ENCODE measurements at places on chromosomes 5 and 9.

- no peak for DNase-seq
Observed at GRCh38 chr9:95809686-95810085, 65.8 kb upstream of the ERCC6L2 start.

GRCh38 chr9:105437704-105438103 is 10.1 kb upstream of the FSD1L start:
- no peak for DNase-seq

DNA sequence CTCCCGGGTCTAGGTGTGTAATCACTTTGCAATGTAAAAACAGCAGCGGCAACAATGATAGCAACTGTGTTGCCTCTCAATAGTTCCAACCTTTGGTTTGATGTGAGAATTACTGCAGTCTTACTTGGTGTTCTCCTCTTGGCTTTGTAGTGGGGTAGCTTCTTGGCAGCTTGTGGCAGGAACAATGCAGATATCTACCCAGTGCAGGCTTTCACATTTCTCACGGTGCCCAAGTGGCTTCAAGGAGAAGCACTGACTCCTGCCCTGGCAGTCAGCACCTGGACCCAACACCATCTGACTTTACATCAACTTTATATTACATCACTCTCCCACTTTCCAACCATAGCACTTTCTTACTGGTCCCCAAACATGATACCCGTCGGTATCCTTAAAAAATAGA is 28.4 kb upstream of the TIFAB start:
- no peak for DNase-seq

- DNase-seq: no peak
Observed at GRCh38 chr9:137715321-137715720, 96.5 kb downstream of the EHMT1 start.

DNA sequence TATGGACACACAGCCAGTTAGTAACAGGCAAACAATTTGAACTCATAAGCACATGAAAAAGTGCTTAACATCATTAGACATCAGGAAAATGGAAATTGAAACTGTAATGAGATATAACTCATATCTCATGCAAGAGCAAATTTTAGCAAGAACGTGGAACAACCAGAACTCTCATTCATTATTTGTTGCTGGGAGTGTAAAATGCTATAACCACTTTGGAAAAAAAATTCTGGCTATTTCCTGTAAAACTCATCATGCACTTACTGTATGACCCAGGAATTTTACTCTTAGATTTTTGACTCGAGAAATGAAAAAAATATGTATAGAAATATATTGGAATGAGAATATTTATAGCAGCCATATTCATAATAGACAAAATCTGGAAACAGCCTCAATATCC is 205.7 kb upstream of the PUM3 start:
- DNase-seq: no peak

DNA sequence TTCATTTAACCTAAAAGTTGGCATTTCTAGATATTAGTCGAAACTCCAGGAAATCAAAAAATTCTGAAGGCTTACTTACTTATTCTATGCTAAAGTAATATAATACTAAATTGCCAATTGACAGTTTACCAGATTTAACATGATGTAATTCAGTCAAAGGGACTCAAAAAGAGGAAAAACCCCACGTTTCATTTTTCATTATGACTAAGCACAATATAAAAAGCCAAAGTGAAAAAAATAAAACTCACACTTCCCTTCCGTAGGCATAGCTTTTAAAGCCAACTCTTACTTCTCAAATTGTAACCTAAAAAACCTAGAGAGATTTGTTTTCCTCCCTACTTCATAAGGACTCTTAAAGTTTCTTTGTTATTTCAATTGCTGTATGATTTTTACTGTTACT is 146.6 kb downstream of the RAPGEF6 start:
- no peak for DNase-seq

DNA sequence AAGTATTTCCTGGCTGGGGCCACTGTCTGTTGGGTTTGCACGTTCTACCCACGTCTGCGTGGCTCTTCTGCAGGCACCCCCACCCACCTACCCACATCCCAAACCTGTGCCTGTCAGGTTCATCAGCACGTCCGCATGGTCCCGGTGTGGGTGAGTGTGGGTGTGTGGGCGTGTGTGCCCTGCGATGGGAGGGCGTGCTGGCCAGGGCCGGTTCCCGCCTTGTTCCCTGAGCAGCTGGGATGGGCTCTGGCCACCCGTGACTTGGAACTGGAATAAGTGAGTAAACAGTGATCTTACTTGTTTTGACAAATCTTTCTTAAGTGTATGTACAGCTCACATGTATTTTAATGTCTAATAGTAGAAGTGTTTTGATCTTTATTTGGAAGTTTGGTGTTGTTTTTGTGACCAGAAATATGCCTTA is 20.4 kb downstream of the ERGIC1 start:
- no peak for DNase-seq

DNA sequence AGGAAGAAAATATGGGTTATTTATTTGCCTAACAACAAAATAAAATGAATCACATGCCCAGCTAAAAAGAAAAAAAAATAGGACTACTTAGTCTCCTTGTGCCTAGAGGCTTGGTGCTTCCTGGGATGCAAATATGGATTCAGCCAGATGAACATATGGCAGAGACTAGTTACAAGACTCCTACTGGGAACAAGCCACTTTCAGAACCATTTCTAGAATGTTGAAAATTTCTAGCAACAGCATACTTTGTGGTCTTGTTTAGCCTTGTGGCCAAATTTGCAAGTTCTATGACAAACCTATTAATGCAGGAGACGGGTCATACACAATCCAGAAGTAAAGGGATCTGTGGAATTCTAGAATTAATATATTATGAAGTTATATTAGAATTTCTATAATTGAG is 198.7 kb downstream of the CHSY3 start:
- DNase-seq: no peak

DNA sequence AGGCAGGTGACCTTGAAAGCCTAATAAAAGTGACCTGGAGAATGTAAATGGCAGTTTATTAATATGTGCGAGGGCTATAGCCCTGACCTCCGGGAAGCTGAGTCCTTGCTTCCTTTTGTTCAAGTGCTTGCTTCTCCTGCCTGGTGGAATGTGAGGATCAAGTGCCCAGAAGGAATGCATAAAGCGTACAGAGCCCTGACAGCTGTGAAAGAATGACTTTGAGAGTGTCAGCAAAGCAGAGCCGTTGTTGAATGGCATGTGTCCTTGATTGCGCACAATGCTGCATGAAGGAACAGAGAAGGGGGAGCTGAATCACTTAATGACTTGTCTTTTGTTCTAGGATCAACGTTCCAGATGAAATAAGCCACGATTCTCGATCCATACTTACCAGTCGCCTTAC is 133.0 kb downstream of the SLF1 start:
- DNase-seq: no peak

DNA sequence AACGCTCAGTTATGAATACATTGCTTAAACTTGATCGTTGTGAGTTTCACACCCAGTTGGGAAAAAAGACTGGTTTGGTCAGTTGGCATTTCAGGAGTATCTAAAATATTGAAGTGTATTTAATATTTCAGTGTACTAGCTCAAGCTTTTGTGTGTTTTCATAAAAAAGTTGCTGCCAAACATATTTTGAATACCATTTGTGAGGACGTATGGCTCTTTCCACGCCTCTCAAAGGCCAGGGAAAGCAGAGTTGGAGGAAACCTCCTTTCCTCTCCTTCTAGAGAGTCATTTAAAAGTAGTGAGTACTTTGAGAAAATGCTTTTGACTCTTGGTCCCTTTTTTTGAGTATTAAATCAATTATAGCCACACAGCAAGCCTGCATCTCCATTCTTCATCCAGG is 43.2 kb upstream of the ANKRD33B start:
- no peak for DNase-seq

DNA sequence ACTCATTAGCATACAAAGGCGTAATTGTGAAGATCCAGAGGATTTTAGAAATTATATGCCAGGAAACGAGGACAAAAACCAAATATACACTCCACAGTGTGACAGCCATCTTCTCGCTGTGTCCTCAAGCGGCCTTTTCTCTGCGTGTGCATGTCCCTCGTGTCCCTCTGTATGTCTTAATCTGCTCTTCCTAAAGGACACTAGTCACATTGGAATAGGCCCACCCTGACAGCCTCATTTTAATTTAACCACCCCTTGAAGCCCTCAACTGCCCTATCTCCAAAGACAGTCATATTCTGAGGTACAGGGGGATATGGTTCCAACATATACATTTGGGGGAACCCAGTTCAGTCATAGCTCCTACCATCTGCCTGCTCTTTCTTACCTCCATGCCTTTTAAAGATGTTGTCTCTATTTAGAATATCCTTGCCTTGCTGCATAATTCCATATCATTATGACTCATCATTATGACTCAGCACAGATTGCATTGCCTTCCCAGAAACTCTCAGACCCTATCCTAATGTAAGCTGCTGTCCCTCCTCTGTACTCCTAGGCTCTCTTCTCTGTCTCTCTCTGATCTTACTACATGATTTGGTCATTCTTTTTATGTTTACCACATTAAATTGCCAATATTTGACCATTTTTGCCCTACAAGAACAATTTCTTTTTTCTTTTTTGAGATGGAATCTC is 210.9 kb downstream of the AOPEP start:
- no peak for DNase-seq
